ENCODE measurements at places on chromosomes 4 and X.

DNA sequence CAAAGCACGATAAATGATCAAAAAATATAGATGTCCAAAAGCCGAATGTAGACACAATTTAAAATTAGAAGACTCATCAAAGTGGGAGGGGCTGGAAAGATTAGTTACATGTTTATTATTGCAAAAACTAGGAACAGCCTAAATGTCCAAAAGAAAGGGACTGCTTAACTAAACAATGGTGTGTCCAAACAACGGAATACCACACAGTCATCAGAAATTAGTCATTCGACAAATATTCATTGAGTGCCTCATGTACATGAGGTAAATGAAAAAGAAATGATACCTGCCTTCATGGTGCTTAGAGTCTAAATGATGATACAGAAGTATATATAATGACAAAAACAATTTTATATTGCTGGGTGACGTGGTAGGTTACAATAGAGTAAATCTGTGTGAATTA is 139.7 kb downstream of the MAML3 start:
- DNase-seq: no peak

DNA sequence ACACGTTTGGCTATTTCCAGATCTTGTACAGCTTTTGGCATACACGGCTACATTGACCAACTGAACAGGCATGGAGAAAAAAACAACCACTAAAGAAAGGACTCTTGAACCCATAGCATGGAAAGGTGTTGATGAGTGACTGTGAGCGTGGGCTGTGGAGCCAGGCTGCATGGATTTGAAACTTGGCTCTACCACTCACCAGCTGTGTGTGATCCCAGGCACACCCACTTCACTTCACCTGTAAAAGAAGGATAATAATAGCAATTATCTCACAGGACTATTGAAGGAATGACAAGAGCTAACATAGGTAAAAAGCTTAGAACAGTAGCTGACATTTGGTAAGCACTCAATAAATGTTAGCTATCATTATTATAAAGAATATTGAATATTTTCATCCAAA is 301.7 kb upstream of the CPEB2 start:
- DNase-seq: no peak

DNA sequence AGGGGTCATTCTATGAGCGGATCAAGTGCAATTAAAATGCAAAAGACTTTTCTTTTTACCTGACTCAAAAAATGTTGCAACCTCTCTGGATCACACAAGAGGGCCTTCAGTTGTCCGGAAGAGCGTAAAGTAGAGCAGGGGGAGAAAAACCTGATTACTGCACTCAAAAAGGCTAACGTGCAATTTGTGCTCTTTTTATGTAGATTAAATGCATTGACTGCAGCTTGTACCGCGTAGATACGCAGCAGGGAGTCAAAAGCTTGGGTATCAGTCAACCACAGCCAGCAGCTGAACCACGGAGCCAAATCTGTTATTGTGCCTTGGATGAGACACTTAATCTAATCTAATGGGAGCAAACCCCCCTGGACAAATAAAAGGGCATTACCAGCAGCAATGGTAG is 107.3 kb upstream of the RAI2 start:
- no peak for DNase-seq

- no peak for DNase-seq
Observed at GRCh38 chr4:122980860-122981259, 58.5 kb upstream of the NUDT6 start.

DNA sequence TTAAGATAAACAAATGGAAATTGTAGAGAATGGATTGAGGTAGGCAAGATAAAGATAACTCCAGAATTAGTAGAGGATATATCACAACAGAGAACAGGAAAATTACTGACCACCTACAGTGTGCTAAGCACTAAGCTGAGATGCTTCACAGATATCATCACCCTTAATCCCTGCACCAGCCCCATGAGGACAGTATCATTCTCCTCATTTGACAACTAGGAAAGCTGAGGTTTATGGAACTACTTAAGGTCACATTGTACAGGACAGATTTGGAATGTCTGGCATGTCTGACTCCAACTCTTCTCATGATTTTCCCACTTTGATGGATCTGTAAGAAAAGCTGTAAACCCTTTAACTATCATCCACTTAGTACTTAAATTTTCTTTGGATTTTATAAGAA is 95.5 kb downstream of the CASK start:
- DNase-seq: no peak

DNA sequence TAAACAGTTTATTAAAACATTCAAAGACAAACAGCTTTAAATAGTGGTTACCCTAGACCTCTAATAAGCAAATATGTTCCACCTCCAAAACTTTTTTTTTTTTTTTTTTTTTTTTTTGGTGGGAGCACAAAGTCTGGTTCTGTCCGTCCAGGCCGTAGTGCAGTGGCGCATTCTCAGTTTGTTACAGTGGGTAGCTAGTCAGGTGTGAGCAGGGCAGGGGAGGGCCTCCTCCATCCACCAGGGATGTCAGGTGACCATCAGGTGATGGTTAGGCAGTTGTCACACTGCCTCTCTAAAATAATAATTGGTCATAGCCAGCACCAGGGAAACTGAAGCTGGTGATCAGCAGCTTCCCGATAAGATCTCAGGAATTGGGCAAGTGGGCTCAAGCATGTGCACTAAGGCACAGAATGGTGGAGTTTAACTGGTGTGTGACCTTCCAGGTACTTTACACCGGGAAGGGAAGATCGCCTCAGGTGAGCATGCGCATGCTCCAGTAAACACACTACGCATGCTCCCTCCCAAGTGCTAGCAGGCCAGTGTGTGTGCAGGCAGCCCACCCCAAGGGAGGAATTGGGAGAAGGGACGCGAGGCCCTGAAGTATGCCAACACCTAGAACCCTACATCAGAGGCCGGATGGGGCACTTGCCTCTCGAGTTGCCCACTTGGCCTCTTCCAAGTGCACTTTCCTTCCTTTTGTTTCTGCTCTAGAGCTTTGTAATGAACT is 27.2 kb downstream of the TNIP2 start:
- DNase-seq: no peak

DNA sequence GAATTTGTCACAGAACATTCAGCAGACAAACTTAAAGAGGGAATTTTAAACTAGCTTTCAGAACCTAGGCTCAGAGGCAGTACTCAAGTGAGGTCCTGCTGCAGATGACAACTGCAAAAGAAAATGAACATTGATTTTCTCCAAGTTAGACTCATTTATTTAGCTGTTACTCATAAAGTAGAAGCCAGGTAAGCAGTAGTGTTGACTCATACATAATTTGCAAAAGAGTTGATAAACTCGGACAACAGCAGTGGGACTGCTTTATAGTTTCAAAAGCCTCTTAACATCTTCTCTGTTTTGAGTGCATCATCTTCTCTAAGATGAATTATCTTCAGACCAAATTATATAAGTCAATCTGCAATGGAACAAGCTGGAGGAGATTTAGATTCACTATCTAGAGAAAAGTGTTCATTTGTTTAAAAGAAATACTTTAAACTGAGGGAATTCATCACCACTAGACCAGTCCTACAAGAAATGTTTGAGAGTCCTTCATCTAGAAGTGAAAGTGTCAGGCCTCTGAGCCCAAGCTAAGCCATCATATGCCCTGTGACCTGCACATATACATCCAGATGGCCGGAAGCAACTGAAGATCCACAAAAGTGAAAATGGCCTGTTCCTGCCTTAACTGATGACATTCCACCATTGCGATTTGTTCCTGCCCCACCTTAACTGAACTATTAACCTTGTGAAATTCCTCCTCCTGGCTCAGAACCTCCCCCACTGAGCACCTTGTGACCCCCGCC is 49.5 kb downstream of the COQ2 start:
- DNase-seq: no peak

DNA sequence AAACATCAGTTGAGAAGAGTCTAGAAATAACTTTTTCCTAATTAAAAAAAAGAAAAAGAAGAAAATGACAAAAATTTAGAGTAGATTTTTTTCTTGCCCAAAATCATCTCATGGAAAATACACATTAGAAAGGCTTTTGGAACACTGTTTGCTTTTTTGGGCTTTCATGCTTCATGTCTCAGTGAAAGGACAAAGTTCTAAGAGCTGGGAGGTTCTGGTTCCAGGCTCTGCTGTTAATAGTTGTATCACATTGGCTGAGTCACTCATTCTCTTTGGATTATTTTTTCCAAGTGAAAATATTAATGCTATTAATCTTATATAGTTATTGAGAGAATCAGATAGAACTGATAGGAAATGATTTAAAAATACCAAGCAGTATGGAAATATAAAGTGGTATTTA is 32.9 kb upstream of the ETNPPL start:
- no peak for DNase-seq

DNA sequence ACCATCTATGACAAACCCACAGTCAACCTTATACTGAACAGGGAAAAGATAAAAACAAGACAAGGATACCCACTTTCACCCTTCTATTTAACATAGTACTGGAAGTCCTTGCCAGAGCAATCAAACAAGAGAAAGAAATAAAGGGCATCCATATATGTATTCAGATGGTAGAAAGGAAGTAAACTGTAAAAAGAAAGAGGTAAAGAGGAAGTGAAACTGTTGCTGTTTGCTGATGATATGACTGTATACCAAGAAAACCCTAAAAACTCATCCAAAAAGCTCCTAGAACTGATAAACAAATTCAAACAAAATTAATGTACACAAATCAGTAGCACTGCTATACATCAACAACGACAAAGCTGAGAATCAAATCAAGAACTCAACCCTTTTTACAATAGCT is 538.7 kb upstream of the PABPC4L start:
- no peak for DNase-seq

- no peak for DNase-seq
Observed at GRCh38 chrX:148271263-148271662, 229.2 kb upstream of the AFF2 start.

DNA sequence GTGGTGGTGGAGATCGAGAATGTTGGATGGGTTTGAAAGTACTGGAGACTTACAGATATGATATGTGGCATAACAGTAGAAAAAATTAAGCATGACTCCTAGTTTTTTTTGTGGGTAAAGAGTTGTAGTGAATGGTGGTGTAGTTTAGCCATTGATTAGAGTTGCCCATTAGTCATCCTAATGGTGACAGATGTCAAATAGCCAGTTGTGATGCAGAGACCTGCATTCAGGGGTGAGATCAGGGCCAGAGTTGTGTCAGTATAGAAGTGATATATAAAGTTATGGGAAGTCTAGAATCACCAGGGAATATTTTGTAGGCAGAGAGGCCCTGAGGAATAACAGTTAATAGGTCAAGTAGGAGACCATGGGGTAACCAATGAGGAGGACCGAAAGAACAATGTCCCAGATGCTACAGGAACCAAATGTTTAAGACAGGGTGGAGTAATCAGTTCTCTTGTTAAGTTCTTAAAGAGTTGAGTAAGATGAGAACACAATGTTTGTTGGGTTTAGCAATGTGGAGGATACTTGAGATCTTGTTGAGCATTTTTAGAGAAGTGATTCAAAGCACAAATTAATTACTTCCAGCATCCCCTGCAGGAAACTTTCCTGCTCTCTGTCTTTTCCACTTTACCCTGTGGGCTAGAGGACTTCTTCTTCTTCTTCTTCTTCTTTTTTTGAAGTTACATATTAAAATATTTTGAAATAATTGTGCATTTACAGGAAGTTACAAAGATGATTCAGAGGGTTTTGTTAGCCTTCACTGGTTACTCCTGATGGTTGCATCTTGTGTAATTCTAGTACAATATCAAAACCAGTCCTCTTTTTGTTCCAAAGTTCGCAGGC is 13.3 kb downstream of the SGMS2 start:
- no peak for DNase-seq

DNA sequence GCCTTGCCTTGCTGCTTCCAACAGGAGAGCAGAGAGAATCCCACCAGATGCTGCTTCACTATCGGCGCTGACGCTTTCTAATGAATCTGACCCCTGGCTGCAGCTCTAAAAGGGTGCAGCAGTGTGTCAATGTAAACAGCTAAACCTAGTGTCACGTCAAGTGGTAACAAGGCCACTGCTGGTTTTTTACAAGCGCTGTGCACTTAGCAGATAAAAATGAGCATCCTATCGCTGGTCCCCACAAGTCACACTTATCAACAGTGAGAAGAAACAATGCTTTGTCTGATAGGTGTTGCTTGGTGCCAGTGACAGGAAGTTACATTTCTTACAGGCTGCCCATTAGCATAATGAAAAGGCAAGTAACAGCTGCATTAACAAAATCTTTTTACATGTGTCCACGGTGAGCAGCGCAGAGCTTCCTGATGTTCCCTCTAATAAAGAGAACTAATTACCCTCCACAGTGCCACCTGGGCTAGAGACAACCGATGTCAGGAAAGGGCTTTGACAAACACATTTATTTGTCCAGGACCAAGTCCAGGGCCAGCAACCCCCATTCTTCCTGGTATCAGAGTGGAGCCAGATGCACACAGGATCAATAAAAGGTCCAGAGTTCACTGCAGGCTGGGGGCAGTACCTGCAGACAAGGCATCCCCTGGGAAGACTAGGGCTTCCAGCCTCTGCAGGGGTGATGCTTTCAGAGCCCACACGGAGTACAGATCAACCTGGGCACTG is 176.0 kb downstream of the MGST2 start:
- no peak for DNase-seq

DNA sequence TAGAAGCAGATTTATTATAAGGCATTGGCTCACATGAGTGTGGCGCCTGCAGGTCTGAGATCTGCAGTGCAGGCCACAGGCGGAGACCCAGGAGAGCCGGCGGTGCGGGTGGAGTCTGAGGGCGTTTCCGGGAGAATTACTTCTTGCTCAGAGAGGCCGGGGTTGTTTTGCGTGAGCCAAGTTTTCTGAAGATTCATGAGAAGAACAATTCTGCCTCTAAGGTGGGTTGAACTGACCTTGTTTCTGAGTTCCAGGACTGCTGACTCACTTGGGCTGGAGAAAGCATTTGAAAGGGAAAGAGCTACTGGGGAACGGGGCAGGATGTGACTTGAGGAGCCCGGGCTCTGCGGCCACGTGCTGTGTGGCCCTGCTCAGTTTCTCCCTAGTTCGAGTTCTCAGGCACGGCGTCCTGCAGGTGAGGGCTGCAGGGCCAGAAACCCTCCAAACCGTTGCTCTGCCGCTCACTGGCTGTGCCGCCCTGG is 36.7 kb upstream of the SORCS2 start:
- no peak for DNase-seq

- no peak for DNase-seq
Observed at GRCh38 chrX:24550166-24550565, 85.1 kb downstream of the PDK3 start.

DNA sequence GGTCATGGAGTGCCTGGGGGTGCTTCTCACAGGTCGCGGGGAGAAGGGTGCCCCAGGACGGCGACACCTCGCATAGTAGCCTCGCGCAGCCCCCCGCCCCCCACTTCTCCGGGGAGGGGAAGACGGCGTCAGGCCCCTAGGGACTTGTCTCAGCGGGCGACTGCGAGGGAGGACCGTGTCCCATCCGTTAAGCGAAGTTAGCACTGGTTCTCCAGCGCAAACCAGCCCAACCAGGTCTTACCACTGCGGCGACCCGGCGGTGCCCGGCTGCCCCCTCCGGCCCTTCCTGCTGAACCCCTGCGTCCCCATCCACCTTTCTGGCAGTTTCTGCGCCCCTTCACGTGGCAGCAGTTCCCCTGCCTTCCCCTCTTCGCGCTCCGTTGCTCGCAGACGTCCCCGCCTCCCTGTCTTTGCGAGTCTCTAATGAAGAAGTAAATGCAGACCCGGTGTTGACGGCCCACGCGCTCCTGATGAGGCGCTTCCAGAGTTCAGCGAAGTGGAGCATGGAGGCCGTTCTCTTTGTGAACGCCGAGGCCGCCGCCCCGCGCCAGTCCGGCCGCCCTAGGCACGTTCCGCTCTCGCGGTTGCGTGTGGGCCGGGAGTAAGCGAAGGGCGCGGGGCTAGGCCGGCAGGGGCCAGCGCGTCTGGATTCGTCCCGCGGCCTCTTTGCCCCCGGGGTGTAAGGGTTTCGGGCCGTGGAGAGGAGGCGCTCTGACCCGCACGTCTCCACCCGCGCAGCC is 3.0 kb downstream of the SLIT2 start:
- DNase-seq: no peak

- no peak for DNase-seq
Observed at GRCh38 chrX:79231662-79232061, 87.2 kb downstream of the GPR174 start.

Data from stimulated activated CD4-positive, alpha-beta T cell treated with anti-CD3 and anti-CD28 coated beads, Interleukin-1b, Interleukin-23, amount 100 ng/mL, for 48 hours (primary cell).